ENCODE measurements at places on chromosomes 13 and 19. TPM values are rescaled to one million over a fixed set of nuclear protein-coding genes. Genes with fewer than 3 reads are reported as not detected.

DNA sequence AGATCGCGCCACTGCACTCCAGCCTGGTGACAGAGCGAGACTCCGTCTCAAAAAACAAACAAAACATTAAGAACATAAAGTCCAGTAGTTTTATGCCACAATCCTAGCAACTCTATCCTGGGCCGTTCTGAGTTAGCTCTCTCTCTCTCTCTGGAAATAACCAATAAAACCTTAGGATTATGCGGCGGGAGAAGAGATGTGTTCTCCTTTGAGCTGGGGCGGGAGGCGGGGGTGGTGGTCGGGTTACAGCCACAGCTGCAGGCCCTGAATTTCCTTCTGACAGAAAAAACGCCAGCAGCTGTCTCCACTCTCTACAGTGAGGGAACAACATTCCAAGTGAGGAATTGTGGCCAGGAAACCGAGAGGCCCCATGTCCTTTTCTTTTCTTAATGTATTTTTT, 9.1 kb upstream of the PNMA8A start:
- DNase-seq: no peak

GRCh38 chr19:44758596-44758995, 10.1 kb downstream of the BCL3 start:
- DNase-seq: no peak

The KLK4 gene
- not detected for total RNA-seq

DNA sequence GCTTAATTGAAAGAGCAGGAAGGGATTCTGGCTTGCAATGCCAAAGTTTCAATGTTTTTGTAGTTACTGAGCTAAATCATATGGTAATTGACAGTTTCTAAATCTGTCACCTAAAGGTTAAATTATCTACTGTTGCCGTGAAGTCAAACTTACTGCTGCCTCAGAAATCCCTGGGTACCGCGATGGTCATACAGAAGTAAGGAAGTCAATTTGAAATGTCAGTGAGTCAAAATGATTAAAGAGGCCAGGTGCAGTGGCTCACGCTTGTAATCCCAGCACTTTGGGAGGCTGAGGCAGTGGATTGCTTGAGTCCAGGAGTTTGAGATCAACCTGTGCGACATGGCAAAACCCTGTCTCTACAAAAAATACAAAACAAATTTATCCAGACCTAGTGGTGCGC, 48.8 kb upstream of the TPM4 start:
- no peak for DNase-seq

- DNase-seq: no peak
These were observed 374.3 kb downstream of the EFNB2 start for GRCh38 chr13:106161146-106161545.

The RGS9BP gene
- total RNA-seq: 0.16 TPM

- DNase-seq: no peak
These were observed 25.2 kb upstream of the ZNF845 start for GRCh38 chr19:53308339-53308811.

The FXYD3 gene
- total RNA-seq: 434 TPM

GRCh38 chr13:54394085-54394700, 1365.6 kb downstream of the OLFM4 start:
- no peak for DNase-seq

- DNase-seq: no peak
These were observed 28.4 kb upstream of the PLA2G4C start for GRCh38 chr19:48139053-48139452.

The KLK3 gene
- not detected for total RNA-seq

The LGALS7 gene
- total RNA-seq: not detected
